Hepatocyte (in vitro differentiated cells): ENCODE measurements at places on chromosomes 6 and 20.

- DNase-seq: no peak
Measured at GRCh38 chr6:159877256-159877808, 13.5 kb upstream of the MAS1 start.

DNA sequence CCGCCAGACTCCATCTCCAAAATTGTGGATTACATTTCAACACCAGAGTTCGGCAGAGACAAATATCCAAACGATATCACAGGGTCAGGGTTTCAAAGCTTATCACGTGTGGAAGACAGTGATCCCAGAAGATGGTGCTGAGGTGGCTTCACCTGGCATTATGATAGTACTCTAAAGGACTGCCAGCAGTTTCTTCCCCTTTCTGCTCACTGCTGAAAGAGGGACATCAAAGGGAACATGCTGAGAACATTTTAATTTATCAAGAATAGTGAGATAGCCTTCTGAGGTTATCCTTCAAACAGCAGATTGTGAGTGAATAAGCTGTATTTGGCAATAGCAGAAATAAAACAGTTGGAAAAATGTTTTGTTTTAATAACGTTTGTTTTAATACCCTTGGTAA is 79.7 kb downstream of the FIG4 start:
- no peak for DNase-seq

GRCh38 chr6:26569433-26569764 is 27.4 kb upstream of the ABT1 start:
- no peak for DNase-seq

GRCh38 chr6:113809826-113810225 is 47.3 kb upstream of the MARCKS start:
- DNase-seq: no peak

- DNase-seq: no peak
Measured at GRCh38 chr20:64228751-64229506, 26.6 kb upstream of the PCMTD2 start.
